ENCODE measurements at places on chromosomes 7 and 10. TPM values are rescaled to one million over a fixed set of nuclear protein-coding genes. Genes with fewer than 3 reads are reported as not detected.

CNNM1 gene
- 19.0 TPM for total RNA-seq

PRKCQ gene
- total RNA-seq, result 4.2 TPM

TRIM50 gene
- total RNA-seq, result not detected

MSMB gene
- not detected for total RNA-seq

DRGX gene
- not detected for total RNA-seq

TRIP6 gene
- total RNA-seq, result 47.7 TPM
